WTC11 (cell line): ENCODE measurements at places on chromosomes 1 and 21. TPM values are rescaled to one million over a fixed set of nuclear protein-coding genes. Genes with fewer than 3 reads are reported as not detected.

Gene MINDY1
- 10.1 to 11.2 TPM (median 11.0 TPM) in 3 replicates for total RNA-seq

Gene ZC3H11A
- 73.4 to 80.1 TPM (median 75.2 TPM) in 3 replicates for total RNA-seq

Gene LENEP
- total RNA-seq = 0.48 to 1.2 TPM in 2 of 3 replicates, not detected in the other

Gene WASF2
- total RNA-seq = 90.1 to 104 TPM (median 92.8 TPM) in 3 replicates

Gene RAB42
- 8.9 to 12.6 TPM (median 10.1 TPM) in 3 replicates for total RNA-seq

Gene MORC3
- 15.9 to 17.2 TPM (median 16.1 TPM) in 3 replicates for total RNA-seq

Gene NUP210L
- 0.02 to 0.09 TPM in 2 of 3 replicates, not detected in the other for total RNA-seq

DNA sequence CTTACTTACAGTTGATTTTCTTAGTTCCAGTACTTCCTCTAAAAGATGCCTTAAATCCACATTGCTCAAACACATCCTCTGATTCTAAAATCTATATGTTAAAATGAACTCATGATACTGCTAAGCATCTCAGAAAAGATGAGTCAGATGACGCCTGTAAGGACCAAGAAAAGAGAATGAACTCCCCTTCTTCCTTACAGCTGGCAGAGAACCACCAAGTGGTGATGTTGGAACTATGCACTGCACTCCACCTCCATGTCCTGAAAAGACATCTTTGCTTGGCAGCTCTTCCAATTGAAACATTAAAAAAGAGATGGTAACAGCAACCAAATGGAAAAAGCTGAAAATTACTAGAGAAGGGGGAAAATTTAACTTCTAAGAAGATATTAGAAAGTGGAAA is 648.8 kb downstream of the PTPRC start:
- no peaks in the 10 kb centered on the region for H3K36me3 ChIP-seq
- no peak overlapping the region for H3K27ac ChIP-seq
- no peak overlapping the region for H3K4me3 ChIP-seq
- H3K4me1 ChIP-seq = no peaks in the 10 kb centered on the region
- H3K27me3 ChIP-seq = no peaks in the 10 kb centered on the region

DNA sequence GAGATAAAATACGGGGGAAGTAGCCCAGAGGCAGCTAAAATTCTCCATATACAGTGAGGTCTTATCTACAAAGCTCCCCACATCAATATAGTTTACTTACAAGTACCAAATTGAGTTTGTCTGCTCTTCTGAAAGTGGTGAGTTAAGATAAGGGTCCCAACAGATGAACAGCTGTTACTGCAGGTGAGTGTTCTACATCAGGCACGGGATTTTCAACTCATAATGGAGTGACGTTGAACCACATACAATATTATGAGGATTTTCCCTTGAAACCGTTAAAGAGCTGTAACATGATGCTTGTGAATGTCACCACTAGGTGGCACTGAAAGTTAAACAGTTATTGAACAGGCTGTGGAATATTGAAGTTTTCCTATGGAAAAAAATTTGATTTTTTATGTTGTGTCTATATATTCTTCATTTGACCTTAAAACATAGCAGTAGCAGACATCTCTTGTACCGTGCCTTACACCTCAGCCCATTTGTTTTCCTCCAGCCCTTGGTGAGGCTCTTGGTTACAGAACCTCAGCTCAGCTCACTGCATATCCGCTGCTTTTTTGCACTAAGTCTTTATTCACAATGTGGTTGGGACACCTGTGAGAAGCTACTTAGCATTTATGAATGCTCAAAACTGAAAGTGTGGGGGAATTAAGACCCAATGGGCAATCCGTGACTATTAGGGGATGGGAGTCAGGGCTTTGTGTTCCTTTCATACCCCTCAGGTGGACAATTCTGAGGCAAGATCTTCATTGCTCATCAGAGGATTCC is 23.2 kb downstream of the CD1D start:
- H3K36me3 ChIP-seq = peaks cover 3% of the 10 kb centered on the region; the same call in 1 of the 2 replicates
- no peak for DNase-seq
- H3K27ac ChIP-seq = no peak overlapping the region
- peaks cover 18% of the 10 kb centered on the region for H3K4me1 ChIP-seq
- H3K27me3 ChIP-seq = no peaks in the 10 kb centered on the region

- H3K27me3 ChIP-seq = no peaks in the 10 kb centered on the region; the same call in 1 of the 2 replicates
- no peak for DNase-seq
- H3K4me1 ChIP-seq = peaks cover 63% of the 10 kb centered on the region
- no peaks in the 10 kb centered on the region for H3K36me3 ChIP-seq
Measured at GRCh38 chr1:232574077-232574476, 55.9 kb downstream of the SIPA1L2 start.

DNA sequence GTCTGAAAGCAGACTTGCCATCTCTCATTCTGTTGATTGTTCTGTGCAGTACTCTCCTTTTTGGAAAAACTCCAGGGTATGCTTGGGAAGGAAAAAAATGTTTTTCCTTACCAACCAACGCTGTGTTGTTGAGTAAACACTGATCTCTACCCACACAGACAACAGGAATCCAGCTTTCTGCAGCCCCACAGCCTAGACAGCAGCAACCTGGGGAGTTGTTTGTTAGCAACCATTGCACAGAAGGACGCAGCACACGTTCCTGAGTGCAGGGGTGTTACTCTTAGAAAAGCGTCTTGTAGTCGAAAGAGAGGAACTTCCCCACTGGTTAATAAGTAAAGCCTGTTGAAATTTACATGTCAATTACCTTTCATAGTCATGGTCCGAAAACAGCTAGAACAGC is 56.6 kb downstream of the SMYD2 start:
- H3K27me3 ChIP-seq = no peaks in the 10 kb centered on the region
- no peak for DNase-seq

DNA sequence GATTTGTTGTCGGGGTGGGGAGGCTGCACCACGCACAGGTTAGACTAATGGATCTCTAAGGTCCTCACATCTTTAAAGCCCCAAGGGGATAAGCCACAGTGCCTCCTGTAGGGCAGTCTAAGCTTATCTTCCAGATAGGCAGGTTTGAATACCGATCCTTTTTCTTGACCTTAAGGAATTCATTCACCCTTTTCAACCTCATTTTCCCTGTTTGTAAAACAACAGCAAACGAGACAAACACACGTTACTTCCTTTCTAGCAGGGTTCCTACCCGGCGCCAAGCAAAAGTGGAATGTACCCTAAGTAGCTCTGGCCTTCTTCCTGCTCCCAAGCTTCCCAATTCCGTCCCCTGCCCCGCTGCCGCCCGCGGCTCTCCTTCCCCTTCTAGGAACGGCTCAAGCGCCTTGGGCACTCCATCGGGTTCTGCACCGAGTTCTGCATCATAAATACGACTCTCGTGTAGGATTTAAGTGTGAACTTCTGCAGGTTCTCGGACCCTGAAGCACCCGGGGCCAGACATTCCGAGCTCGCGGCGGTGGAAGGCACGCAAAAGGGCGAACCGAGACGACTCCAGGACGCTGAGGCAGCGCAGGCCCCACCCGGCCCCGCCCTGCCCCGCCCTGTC is 548 bp upstream of the CDC20 start:
- H3K4me3 ChIP-seq = peak overlapping the region; percentile 93
- peak; percentile 39 for DNase-seq
- peaks cover 29% of the 10 kb centered on the region for H3K4me1 ChIP-seq
- peak overlapping the region; percentile 99 for H3K27ac ChIP-seq
- peaks cover 51% of the 10 kb centered on the region for H3K36me3 ChIP-seq
- H3K27me3 ChIP-seq = no peaks in the 10 kb centered on the region

- no peaks in the 10 kb centered on the region for H3K36me3 ChIP-seq
- DNase-seq = peak; percentile 66
- no peak overlapping the region for H3K4me3 ChIP-seq
- no peak overlapping the region for H3K27ac ChIP-seq
Measured at GRCh38 chr1:159798893-159799292, 3.3 kb upstream of the FCRL6 start.

- no peaks in the 10 kb centered on the region; the same call in 1 of the 2 replicates for H3K36me3 ChIP-seq
- no peak overlapping the region for H3K27ac ChIP-seq
- peaks cover 20% of the 10 kb centered on the region for H3K4me1 ChIP-seq
- peaks cover 3% of the 10 kb centered on the region; the same call in 1 of the 2 replicates for H3K27me3 ChIP-seq
- no peak for DNase-seq
Measured at GRCh38 chr1:94820936-94821335, 779 bp downstream of the SLC44A3 start.

DNA sequence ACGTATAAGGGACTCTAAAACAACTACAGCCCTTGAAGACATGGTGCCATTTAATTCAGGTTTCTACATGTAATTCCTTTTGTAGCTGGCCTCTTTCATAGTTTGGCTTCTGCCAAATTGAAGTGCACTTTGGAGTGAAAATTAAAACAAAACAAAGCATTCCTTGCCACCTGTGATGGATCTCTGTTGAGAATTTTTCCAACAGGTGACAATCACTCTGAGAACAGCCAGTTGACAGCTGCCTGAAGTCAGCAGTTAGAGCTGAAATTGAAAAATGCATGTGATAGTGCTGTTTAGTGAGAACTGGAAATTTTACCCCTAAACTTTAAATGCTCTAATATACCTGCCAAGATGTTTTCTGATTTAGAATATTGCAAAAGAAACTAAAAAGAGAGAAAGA is 134.5 kb downstream of the SNX7 start:
- no peak for DNase-seq
- no peak overlapping the region for H3K4me3 ChIP-seq
- H3K4me1 ChIP-seq = peaks cover 11% of the 10 kb centered on the region
- no peaks in the 10 kb centered on the region; the same call in 1 of the 2 replicates for H3K36me3 ChIP-seq
- H3K27ac ChIP-seq = no peak overlapping the region

DNA sequence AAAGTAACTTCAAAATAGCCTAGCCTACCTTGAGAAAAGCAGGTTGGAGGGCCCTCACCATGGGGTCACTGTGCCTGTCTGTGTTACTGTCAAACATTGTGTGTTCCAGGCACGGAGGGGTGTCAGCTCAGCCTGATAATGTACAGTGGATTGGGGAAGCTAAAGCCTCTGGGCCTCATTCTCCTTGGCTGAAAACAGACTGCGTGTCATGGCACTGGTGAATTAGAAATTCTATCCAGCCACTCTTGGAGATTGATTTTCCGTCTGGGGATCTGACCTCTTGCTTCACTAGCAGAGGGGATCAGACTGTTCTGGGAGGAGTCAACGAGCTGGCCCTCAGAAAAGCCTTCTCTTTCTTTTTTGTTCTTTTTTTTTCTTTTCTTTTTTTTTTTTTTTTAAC is 123.5 kb upstream of the HOOK1 start:
- DNase-seq = no peak
- peaks cover 13% of the 10 kb centered on the region for H3K4me1 ChIP-seq
- H3K36me3 ChIP-seq = no peaks in the 10 kb centered on the region
- no peaks in the 10 kb centered on the region for H3K27me3 ChIP-seq
- H3K4me3 ChIP-seq = no peak overlapping the region

DNA sequence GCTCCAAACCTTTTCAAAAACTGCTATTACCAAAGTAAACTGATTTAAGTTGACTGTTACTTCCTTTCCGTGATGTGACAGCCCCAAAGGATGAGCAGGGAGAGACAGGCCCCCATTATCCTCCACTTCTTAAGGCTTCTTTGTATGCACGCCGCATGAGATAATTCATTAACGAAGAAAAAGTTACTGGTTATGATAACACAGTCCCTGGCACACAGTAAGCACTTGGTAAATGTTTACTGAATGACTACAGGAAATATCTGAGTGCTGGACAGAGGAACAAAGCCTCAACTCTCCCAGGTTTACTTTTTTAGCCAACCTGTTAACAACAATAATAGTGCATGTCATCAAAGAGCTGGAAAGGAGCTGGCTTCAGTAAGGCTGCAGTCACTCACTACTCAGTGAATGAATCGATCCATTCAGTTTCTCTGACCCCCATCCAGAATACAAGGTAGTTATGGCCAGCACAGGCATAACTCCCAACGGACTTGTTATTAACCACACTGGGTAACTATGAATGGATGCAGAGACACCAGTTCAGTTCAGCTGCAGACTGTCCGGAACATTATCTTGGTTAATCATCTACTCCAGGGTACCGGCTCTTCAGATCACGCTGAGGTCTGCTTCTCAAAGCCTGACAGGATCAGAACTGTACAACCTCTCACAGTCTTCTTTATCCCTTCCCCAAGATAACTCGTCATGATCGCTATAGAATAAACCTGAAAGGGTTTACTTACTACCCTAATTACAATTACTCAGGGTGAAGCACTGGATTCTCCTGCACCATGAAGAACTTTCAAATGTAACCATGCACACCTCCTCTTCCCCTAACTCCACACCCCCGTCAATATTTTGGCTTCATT is 58.3 kb downstream of the TGFBR3 start:
- DNase-seq = no peak
- H3K4me3 ChIP-seq = no peak overlapping the region
- H3K27ac ChIP-seq = no peak overlapping the region
- no peaks in the 10 kb centered on the region for H3K36me3 ChIP-seq
- no peaks in the 10 kb centered on the region for H3K27me3 ChIP-seq
- H3K4me1 ChIP-seq = 0 out of 2 replicates have a peak, but pooled peaks cover 4% of the 10 kb centered on the region

- no peak for DNase-seq
- H3K36me3 ChIP-seq = no peaks in the 10 kb centered on the region; the same call in 1 of the 2 replicates
- peak overlapping the region; percentile 71 for H3K4me3 ChIP-seq
- H3K27ac ChIP-seq = no peak overlapping the region
- H3K27me3 ChIP-seq = peaks cover 10% of the 10 kb centered on the region
Measured at GRCh38 chr1:247447162-247447909, 10.6 kb downstream of the OR2B11 start.

GRCh38 chr1:58996341-58997059 is 212.7 kb upstream of the JUN start:
- DNase-seq = no peak
- no peaks in the 10 kb centered on the region for H3K36me3 ChIP-seq
- no peak overlapping the region for H3K27ac ChIP-seq
- H3K4me3 ChIP-seq = no peak overlapping the region
- peaks cover 4% of the 10 kb centered on the region; the same call in 1 of the 2 replicates for H3K4me1 ChIP-seq

DNA sequence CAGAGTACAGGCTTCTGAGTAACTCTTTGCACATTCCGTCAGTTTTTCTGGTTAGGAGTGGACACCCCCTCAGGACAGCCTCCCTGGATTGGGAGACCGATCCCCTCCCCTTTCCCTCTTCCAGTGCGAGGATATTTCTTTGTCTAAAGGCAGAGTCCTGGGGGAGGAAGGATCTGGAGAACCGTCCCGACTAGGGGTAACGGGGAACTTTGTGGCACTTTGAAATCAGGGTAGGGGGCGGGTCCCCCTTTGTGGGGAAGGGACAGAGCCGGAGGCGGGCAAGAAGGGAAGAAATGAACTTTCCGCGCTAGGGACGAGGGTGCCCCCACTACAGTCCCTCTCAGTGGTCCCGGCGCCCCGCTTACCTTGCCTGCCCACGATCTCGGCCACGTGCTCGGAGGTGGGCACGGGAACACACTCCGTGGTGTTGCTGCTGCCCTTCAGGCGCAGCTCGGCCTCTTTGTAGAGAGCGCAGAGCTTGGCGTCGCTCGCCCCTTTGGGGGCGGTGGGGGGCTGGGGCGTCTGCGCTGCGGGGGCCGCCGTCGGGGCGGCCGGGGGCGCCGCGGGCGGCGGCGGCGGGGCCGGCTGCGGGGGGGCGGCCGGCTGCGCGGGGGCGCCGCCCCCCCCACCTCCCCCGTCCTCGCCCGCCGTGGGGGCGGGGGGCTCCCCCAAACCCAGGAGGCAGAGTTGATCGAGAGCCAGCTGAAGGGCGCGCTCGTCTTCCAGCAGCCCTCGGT is 917 bp downstream of the MEX3A start:
- H3K27ac ChIP-seq = peak overlapping the region; percentile 75
- peaks cover 67% of the 10 kb centered on the region for H3K4me1 ChIP-seq
- peaks cover 8% of the 10 kb centered on the region for H3K36me3 ChIP-seq
- peak overlapping the region; percentile 96 for H3K4me3 ChIP-seq
- H3K27me3 ChIP-seq = no peaks in the 10 kb centered on the region
- no peak for DNase-seq
